ENCODE measurements at places on chromosomes 2 and 18. TPM values are rescaled to one million over a fixed set of nuclear protein-coding genes. Genes with fewer than 3 reads are reported as not detected.

GRCh38 chr2:65392609-65393008 is 39.8 kb downstream of the SPRED2 start:
- H3K36me3 ChIP-seq, result no peaks in the 10 kb centered on the region
- H3K27me3 ChIP-seq, result no peaks in the 10 kb centered on the region
- no peak overlapping the region for H3K4me3 ChIP-seq
- H3K4me1 ChIP-seq, result peaks cover 5% of the 10 kb centered on the region
- H3K27ac ChIP-seq, result no peak overlapping the region

- H3K4me3 ChIP-seq, result no peak overlapping the region
- H3K4me1 ChIP-seq, result no peaks in the 10 kb centered on the region
- H3K27ac ChIP-seq, result no peak overlapping the region
- DNase-seq, result no peak
Measured at GRCh38 chr2:49832555-49832954, 678.2 kb upstream of the FSHR start.

DNA sequence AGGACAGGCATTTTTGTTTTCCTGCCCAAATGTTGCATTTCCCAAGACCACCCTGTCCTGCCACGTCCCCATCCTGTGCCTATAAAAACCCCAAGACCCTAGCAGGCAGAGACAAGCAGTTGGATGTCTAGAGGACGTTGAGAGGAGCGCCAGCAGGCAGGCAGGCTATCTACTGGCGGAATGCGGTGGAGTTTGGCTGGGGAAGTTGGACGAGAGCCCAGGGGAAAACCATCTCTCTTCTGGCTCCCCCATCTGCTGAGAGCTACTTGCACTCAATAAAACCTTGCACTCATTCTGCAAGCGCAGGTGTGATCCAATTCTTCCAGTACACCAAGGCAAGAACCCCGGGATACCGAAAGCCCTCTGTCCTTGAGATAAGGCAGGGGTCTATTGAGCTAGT is 72.5 kb downstream of the ARL6IP6 start:
- no peaks in the 10 kb centered on the region for H3K4me1 ChIP-seq
- no peaks in the 10 kb centered on the region for H3K36me3 ChIP-seq
- DNase-seq, result no peak
- no peak overlapping the region for H3K27ac ChIP-seq
- H3K4me3 ChIP-seq, result no peak overlapping the region
- H3K27me3 ChIP-seq, result no peaks in the 10 kb centered on the region

- no peak overlapping the region for H3K27ac ChIP-seq
Measured at GRCh38 chr18:12314591-12315305, 6.7 kb downstream of the TUBB6 start.

DNA sequence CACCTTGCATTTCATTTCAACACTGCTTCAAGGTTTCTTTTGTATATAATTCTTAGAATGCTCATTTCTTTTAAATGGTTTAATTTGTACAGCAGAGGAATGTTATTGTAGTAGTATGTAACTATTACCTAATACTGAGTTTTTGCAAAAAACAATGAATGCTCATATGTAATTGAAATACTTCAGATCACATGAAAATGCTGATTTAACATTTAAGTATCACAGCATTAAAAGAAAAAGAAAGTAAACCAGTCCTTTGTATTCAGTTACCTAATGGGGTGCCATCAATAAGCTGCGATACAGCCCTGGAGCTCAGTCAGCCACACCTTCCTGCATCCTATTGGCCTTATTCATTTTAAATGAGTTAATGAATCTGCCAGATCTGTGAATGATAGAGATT is 45.3 kb upstream of the ITM2C start:
- peaks cover 64% of the 10 kb centered on the region for H3K36me3 ChIP-seq
- H3K4me3 ChIP-seq, result no peak overlapping the region
- no peak overlapping the region for H3K27ac ChIP-seq
- no peaks in the 10 kb centered on the region for H3K27me3 ChIP-seq
- H3K4me1 ChIP-seq, result peaks cover 3% of the 10 kb centered on the region

GRCh38 chr2:140734992-140735391 is 1395.8 kb downstream of the LRP1B start:
- no peaks in the 10 kb centered on the region for H3K4me1 ChIP-seq
- no peak overlapping the region for H3K4me3 ChIP-seq
- H3K27ac ChIP-seq, result no peak overlapping the region
- no peaks in the 10 kb centered on the region for H3K27me3 ChIP-seq

- H3K27me3 ChIP-seq, result peaks cover 4% of the 10 kb centered on the region
- no peaks in the 10 kb centered on the region for H3K4me1 ChIP-seq
- no peak for DNase-seq
- no peak overlapping the region for H3K27ac ChIP-seq
Measured at GRCh38 chr2:236980961-236981360, 104.7 kb upstream of the COPS8 start.

DNA sequence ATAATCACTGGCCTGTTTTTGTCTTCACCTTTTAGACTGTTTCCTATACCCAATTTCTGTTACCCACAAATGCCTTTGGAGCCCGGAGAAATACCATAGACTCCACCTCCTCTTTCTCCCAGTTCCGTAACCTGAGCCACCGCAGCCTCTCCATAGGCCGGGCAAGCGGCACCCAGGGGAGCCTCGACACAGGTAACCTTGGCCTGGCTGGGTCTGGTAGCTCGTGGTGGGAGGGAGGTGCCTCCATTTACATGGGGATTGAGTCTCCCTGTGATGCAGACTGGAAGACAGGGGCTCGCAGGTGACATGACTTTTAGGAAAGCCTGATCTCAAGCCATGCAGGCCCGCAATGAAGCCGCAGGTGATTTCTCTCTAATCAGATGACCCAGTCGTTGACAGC is 100.6 kb downstream of the CABLES1 start:
- no peak overlapping the region for H3K27ac ChIP-seq
- H3K36me3 ChIP-seq, result no peaks in the 10 kb centered on the region
- no peaks in the 10 kb centered on the region for H3K27me3 ChIP-seq
- no peak overlapping the region for H3K4me3 ChIP-seq
- DNase-seq, result no peak

- no peaks in the 10 kb centered on the region for H3K4me1 ChIP-seq
- no peaks in the 10 kb centered on the region for H3K27me3 ChIP-seq
- no peak overlapping the region for H3K27ac ChIP-seq
- DNase-seq, result no peak
Measured at GRCh38 chr2:50401772-50402653, 629.9 kb downstream of the NRXN1 start.

- no peak overlapping the region for H3K27ac ChIP-seq
- no peak overlapping the region for H3K4me3 ChIP-seq
Measured at GRCh38 chr2:169139145-169139544, 69.8 kb downstream of the DHRS9 start.

- H3K4me3 ChIP-seq, result no peak overlapping the region
- H3K27me3 ChIP-seq, result no peaks in the 10 kb centered on the region
- no peak for DNase-seq
- no peak overlapping the region for H3K27ac ChIP-seq
Measured at GRCh38 chr2:26526589-26526988, 48.7 kb upstream of the OTOF start.

DNA sequence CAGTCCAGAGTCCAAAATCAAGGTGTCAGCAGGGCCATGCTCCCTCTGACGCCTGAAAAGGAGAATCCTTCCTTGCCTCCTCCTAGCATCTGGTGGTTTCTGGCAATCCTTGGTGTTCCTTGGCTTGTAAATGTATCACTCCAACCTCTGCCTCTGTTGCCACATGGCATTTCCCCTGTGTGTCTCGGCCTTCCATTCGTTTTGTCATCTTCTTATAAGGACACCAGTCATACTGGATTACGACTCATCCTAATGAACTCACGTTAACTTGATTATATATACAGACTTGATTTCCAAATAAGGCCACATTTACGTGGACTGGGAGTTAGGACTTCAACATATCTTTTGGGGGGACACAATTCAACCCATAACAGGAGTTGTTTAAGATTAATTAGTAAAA is 15.8 kb downstream of the PMAIP1 start:
- no peaks in the 10 kb centered on the region for H3K4me1 ChIP-seq
- no peak overlapping the region for H3K27ac ChIP-seq
- DNase-seq, result no peak
- H3K4me3 ChIP-seq, result no peak overlapping the region
- no peaks in the 10 kb centered on the region for H3K27me3 ChIP-seq
- H3K36me3 ChIP-seq, result no peaks in the 10 kb centered on the region

DNA sequence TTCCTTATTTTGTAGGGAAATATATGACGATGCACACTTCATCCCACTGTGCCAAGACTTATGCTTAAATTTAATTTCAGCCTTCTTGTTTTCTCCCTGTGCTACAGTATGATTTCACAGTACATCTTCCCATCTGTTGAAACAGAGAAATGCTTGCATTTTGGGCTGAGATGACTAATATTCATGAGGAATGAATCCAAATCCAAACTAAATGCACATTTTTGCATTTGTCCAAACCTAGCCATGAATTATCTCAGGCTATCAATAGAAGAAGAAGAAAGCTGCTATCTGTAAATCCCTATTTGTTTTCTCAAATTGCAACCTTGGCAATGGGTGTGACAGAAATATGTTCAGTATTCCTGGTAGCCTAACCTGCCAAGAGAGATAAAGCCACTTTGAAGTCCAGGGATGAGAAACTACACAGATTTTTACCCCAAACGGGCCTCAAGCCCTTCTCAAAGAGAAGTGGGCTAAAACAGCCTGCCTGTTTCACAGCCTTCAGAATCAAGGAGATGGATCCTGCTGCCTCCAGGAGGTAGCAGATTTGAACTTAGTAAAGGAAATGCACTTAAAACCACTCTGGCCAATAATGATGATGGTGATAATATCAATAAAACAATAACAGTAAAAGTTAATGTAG is 306.9 kb upstream of the NT5C1B start:
- no peak for DNase-seq
- H3K27ac ChIP-seq, result no peak overlapping the region
- no peaks in the 10 kb centered on the region for H3K27me3 ChIP-seq
- H3K4me1 ChIP-seq, result no peaks in the 10 kb centered on the region

DNA sequence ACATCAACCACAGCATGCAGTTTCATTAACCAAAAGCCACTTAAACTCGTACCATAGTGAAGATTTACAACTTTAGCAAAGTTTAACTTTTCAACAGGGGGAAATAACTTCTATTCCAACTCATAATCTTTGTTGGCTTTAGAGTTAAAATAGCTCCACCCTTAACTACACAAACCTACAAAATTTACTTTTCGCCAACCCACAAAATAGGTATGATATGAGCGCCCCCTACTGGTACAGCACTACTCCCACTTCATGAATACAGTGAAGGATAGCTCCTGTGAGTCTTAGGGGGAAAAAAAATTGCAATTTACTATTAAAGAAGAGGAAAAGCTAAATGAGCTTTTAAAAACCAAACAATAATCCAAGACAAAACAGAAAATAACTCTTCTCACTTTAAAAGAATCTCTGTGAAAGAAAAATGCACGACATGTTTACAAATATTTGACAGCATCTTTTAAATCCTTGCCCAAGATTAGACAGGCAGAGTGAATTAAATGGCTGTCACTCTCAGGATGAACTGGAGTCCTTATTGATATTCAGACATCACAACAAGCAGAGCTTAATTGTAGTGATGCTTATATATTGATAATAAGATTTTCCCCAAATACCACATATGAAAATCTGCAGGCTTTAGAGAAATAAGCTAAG is 32.2 kb downstream of the TMEFF2 start:
- H3K27me3 ChIP-seq, result peaks cover 6% of the 10 kb centered on the region
- no peak overlapping the region for H3K27ac ChIP-seq
- peak; percentile 72 for DNase-seq
- no peaks in the 10 kb centered on the region for H3K4me1 ChIP-seq
- no peak overlapping the region for H3K4me3 ChIP-seq

DNA sequence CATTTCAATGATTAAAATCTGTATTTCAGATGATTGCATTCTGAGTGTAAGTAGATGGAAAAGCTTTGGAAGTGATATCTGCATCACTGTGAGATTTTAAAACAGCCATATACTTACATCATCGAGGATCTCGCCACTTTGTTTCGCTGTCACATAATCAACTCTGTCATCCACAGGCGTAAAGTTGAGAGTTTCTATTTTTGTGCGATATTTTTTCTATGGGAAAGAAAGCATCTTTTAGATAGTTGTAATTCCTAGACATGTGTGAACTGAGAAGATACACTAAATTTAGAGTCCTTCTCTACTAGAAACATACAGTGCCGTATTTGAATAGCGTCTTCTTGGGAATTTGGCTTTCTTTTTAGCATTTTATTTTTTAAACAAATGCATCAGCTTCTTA is 158.8 kb downstream of the RIF1 start:
- no peak overlapping the region for H3K4me3 ChIP-seq
- H3K27ac ChIP-seq, result no peak overlapping the region
- H3K36me3 ChIP-seq, result no peaks in the 10 kb centered on the region
- DNase-seq, result no peak

DNA sequence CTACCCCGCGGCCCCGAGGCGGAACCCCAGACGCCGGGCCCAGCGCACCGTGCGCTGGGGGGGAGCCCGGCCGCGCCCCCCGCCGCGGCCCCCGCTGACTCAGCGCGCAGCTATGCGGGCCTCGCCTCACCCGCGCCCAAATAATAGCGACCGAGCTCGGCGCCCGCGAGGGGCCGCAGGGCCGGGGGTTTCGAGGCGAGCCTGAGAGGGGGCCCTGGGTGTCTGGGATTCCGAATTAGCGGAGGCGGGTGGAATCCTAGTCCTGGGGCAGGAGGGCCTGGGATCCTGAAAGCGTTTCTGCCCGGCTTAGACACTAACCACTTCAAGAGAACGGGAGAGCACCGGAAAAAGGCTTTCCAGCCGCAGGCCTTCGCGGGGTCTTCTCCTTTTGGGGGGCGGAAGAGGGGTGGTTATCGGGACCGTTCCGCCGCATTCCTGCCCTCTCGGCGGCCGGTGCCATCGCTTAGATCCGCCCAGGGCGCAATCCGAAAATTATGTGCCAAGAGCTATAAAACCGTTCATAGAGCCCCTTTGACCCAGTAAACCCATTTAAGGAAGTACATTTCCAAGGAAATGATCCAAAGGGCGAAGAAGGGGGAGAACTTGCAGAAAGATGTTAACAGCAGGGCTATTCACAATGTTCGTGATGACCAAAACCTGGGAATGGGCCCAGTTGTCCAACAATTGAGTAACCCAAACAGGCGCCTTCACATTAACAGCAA is 681 bp upstream of the ROCK2 start:
- H3K27me3 ChIP-seq, result peaks cover 2% of the 10 kb centered on the region
- H3K27ac ChIP-seq, result peak overlapping the region; percentile 23
- peak overlapping the region; percentile 22 for H3K4me3 ChIP-seq

DNA sequence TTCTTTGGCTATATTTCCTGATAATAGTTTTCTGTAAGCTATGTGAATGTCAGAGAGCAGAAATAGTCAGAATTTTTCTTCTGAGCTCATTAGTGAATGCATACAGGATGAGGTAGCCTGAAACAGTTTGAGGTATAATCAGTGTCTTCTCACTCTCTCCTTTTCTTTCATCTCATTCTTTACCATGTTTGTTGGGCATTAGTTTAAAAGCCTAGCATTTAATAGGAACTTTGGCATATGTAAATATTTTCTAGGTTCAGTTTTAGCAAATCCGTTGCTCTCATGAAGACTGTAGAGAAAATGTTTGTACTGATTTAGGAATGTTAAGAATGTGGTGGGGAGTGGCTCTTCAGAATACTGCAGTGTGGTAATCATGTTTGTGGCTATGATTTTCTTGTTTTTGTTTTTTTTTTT is 119.4 kb downstream of the PARD3B start:
- DNase-seq, result no peak
- H3K36me3 ChIP-seq, result no peaks in the 10 kb centered on the region
- no peak overlapping the region for H3K27ac ChIP-seq
- no peak overlapping the region for H3K4me3 ChIP-seq
- H3K4me1 ChIP-seq, result no peaks in the 10 kb centered on the region

Gene PKDCC
- not detected for total RNA-seq

Gene GAREM1
- total RNA-seq, result 0.05 TPM

Gene TMSB10
- total RNA-seq, result 2,468 TPM

Gene KLHL14
- not detected for total RNA-seq

Gene SPATA3
- 0.72 TPM for total RNA-seq

Gene CCDC85A
- total RNA-seq, result not detected

Gene R3HDM1
- total RNA-seq, result 43.9 TPM

All from CD4-positive, CD25-positive, alpha-beta regulatory T cell (primary cell).